Memory B cell (primary cell): ENCODE measurements at places on chromosomes 13 and 19.

GRCh38 chr19:55606817-55607216 is 1.4 kb downstream of the ZNF865 start:
- DNase-seq = no peak

GRCh38 chr13:77807431-77808135 is 110.1 kb downstream of the SLAIN1 start:
- DNase-seq = no peak

- peak; percentile 54 for DNase-seq
These were observed 48.6 kb upstream of the GTF3A start for GRCh38 chr13:27375686-27376326.

DNA sequence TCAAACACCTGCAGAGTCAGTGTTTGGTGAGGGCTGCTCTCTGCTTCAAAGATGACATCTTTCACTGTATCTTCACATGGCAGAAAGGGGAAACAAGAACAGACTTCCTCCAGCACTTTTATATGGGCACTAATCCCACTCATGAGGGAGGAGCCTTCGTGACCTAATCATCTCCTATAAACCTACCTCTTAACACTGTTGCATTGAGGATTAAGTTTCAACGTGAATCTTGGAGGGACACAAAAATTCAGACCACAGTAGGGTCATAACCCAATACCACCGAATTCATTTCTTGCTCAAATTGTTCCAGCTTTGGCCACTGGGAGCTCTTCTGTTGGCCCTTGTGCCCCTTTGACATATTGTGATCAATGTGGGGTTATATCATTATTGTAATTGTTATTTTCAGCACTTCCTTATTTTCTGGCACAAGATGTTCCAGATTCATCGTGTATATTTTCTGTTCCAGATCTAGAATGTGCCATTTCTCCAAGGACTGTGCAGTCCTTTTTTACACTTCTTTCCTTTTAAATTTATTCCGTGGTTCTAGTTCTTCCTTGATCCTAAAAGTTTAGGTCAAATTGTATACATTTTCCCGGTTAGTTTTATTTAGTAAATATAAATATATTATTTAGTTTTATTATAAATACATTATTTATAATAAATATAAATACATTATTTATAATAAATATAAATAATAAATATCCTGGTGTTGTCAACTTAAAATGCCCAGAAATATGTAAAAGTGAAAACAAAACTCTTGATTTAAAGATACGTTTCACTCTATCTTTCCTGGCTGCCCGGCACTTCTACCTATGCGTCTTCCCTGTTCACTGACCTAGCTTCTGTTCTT is 35.5 kb upstream of the IGFL4 start:
- no peak for DNase-seq

GRCh38 chr19:30390356-30390988 is 18.3 kb downstream of the ZNF536 start:
- no peak for DNase-seq

DNA sequence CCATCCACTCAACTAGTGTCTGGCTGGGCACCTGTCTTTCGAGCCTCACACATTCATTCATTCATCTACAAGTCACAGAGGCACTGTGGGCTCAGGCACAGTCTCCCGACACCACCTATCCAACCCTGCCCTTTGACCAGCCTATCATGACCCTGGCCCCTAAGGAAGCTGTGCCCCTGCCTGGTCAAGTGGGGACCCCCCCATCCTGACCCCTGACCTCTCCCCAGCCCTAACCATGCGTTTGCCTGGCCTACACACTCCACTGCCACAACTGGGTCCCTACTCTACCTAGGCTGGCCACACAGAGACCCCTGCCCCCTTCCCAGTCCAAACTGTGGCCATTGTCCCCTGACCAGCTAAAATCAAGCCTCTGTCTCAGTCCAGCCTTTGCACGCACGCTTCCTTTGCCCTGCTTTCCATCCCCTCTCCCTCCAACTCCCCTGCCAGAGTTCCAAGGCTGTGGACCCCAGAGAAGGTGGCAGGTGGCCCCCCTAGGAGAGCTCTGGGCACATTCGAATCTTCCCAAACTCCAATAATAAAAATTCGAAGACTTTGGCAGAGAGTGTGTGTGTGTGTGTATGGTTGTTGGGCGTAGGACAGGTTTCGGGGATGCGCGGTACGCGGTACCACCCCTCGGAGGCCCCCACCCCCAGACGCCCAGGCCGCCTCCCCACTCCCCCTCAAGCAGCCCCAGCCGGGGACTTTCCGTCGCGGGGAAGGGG is 404 bp upstream of the IL27RA start:
- DNase-seq = no peak

- DNase-seq = no peak
These were observed 115.9 kb downstream of the DACH1 start for GRCh38 chr13:71751073-71751472.

DNA sequence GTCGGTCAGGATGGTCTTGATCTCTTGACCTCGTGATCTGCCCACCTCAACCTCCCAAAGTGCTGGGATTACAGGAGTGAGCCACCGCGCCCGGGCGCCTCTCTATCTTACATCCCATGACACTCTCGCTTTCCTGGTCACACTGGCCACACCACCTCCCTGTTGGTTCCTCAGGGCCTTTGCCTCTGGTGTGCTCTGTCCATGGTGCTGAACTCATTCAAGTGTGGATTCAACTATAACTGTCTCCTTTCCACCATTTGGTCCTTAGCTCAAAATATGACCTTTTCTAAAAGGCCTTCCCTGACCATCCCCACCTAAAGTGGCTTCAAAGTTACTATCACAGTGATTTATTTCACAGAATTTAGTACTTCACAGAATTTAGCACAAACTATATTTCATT is 3.7 kb upstream of the SMIM17 start:
- no peak for DNase-seq

GRCh38 chr13:61954092-61954491 is 538.4 kb upstream of the PCDH20 start:
- no peak for DNase-seq

DNA sequence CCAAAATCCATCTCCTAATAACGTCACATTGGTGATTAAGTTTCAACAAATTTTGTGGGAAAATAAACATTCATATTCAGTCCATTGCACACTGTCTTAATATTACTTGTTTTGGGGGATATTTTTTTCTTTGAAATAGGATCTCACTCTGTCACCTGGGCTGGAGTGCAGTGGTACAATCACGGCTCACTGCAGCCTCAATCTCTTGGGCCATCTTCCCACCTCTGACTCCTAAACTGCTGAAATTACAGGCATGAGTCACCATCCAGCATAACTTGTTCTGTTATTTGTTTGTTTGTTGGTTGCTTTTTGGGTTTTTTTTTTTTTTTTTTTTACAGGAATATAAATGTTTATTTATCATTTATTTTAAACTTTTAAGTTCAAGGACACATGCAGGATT is 556.1 kb upstream of the SLITRK6 start:
- DNase-seq = no peak

GRCh38 chr13:65943708-65944107 is 1286.4 kb downstream of the PCDH9 start:
- no peak for DNase-seq

DNA sequence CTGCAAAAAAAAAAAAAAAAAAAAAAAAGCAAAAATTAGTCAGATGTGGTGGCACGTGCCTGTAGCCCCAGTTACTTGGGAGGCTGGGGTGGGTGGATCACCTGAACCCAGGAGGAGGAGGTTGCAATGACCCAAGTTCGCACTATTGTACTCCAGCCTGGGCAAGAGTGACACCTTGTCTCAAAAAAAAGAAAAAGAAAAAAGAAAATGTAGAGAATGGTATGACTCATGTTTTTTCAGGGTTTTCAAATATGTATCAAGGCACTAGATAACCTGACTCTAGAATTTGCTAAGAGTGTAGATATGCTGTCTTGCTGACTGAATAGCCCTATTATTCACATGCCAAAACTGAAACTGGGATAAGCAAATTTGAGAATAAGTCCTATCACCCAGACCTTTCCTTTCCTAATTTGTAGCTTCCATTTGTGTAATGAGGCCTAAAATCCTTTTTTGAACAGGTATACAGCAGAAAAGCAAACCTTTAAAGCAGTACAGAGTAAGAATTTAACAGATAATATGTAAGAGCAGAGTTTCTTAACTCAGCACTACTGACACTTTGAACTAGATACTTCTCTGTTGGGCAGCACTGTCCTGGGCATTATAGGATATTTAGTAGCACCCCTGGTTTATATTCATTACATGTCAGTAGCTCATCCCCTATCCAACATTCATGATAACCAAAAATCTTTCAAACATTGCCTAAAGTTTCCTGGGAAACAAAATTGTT is 108.6 kb downstream of the ELF1 start:
- no peak for DNase-seq

- DNase-seq = no peak
These were observed 54.1 kb downstream of the ABCC4 start for GRCh38 chr13:95247171-95247570.

GRCh38 chr13:41905600-41906254 is 55.2 kb downstream of the VWA8 start:
- DNase-seq = no peak

GRCh38 chr13:20475927-20476691 is 49.5 kb downstream of the CRYL1 start:
- DNase-seq = peak; percentile 23

DNA sequence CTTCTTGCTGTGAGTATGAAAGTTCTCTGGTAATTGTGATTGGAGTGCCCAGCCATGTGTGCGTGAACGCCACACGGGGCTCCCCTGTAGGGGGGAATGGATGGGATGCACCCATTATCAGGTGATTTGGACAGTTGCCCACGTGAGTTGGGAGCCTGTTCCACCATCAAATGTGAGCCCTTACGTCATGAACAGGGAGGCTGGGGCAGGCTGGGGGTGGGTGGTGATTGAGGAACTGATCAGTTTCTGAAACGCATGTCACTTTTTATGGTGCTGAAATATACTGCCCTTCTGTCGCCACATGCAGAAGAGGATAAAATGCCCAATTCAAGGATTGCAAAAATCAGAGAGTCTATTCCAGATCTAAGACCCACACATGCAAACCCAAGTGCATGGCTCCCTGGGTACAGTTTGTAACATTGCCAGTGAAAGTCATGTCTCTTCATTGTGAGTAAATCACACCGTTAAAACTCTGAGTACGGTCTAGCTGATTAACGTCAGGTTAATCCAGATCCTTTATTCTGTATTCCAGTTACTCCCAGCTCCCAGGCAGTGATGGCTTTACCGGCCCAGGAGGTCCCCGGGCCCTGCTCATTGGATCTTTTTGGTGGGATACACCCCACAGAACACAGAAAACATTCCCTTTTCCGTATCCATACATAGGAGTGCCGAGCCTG is 90.2 kb downstream of the RAB20 start:
- DNase-seq = peak; percentile 64

DNA sequence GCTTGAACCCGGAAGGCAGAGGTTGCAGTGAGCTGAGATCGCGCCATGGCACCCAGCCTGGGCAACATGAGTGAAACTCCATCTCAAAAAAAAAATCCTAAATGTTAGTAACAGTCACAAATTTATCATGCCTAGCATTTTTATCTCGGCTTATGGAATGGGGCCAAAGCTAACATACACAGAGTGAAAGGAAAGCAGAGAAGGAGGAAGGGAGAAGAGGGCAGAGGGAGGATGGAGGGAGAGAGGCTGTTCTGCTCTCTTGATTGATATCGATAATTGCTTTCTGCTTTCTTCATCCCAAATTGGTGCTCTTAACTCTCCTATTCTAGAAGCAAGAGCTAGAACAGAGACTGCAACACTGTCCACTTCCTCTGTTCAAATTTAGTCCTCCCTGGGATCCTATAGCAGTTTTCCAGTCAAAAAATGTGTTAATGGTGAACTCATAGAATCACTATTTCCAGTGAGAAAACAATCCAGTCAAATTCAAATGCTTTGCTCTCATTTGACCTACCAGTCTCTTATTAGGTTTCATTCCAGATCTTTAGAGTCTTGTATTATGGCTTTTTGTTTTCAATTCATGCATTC is 15.8 kb upstream of the TUBGCP3 start:
- no peak for DNase-seq

GRCh38 chr19:40768869-40769268 is 6.5 kb upstream of the MIA start:
- DNase-seq = no peak

DNA sequence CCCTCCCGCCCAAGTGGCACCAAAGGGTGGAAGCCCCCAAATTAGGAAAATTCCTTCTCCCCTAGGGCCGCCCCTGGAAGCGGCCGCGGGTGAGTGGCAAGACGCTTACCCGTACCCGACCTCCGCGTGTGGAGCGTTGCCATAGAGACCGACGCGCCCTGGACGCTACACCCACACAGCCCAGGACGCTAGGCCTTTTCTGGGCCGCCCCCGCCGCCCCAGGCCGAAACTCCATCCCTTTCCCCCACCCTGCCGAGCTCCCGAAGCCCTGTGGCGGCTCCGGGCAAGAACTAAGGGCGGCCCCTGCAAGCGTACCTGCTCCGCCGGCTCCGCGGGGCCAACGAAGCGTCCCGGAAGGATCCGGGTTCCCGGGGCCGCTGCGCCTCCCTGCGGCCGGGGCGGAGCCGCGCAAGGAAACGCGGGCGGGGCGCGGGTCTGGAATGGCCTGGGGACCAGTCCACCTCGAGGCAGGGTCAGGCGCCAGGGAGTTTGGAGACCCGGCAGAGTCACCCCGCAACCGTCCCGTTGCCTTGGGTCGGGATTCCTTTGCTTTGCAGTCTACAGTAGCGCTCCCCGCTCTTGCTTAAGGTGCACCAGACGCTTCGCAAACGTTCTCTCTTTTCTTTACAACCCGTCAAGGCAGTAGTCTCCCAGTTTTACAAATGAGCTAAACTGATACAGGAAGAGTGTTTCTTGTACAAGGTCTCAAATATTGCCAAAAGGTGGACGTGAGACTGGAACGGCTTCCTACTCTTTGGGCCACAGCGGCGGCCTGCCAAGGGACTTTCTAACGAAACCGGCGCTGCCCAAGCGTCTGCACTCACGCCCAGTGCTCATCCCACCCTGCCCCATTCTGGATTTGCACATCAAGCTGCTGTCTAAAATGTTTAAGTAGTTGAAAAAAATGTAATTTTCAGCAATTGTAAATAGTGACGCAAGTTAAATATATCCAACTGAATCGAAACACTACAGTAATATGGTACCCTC is at the start of gene NEK5:
NEK5 (minus strand) TSS at position 360 of the 987 bp plus-strand sequence. CDS start 1,591 bp downstream, outside the sequence.
- DNase-seq = peak; percentile 52

DNA sequence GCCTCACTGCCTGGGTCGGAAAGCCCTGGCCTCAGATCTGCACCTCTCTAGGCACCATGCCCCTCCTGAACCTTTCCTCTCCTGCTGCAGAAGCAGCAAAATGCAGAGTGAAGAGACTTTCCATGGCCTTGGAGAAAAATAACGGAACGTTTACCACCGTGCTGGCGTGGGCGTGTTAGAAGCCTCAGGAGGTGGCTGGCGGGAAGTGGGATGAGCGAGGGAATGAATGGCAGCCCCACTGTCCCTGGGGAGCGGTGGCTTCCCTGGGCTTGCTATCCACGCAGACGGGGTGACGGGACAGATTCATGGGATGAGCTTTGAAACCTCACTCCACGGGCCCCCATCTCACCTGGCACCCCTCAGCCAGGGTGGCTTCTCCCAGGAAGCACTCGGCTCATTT is 4.3 kb downstream of the TEX29 start:
- no peak for DNase-seq
